HFFc6 (cell line): ENCODE measurements at places on chromosomes 12 and 14. TPM values are rescaled to one million over a fixed set of nuclear protein-coding genes. Genes with fewer than 3 reads are reported as not detected.

GRCh38 chr12:123801573-123802178 is 39.6 kb downstream of the DNAH10 start:
- peak; percentile 11 for DNase-seq

DNA sequence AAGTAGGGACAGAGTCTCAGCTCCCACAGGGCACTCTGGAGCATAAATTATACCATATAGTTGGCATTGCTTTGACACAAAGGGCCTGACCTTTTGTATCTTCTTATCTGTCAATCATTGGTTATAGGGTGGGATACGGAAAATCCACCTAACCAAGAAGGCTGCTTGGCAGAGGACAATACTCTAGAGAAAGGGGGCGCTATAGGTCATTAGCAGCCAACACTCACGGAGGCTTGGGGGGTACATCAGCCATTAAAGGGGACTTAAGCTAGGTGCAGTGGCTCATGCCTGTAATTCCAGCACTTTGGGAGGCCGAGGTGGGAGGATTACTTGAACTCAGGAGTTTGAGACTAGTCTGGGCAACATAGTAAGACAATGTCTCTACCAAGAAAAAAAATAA is 22.9 kb downstream of the SPTSSA start:
- DNase-seq, result no peak

- DNase-seq, result no peak
These were observed 66.7 kb upstream of the AP4S1 start for GRCh38 chr14:30958555-30959407.

TAS2R50 gene
- 0.19 to 0.22 TPM in 2 of 3 replicates, not detected in the other for total RNA-seq
